ENCODE measurements at places on chromosomes 7 and 10. TPM values are rescaled to one million over a fixed set of nuclear protein-coding genes. Genes with fewer than 3 reads are reported as not detected.

DNA sequence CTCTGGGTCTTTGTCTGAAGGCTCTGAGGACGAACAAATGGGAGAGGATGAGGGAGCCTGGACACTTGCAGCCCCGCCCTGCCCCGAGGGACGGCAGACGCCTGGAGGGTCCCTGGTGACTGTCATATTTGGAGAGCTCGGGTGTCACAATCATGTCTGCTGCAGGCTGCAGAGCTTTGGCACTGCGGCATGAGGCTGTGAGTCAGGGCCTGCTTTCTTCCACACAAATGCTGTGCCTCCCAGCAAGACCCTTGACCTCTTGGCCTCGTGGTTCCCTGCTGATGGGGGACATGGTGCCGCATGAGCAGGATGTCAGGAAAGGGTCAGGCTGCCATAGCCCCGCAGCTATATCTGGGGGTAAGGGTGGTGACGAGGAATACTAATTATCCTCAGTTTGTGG is 64.9 kb upstream of the PPIF start:
- H3K4me3 ChIP-seq = no peak overlapping the region
- no peaks in the 10 kb centered on the region for H3K27me3 ChIP-seq
- no peak overlapping the region for H3K27ac ChIP-seq
- H3K36me3 ChIP-seq = no peaks in the 10 kb centered on the region
- H3K4me1 ChIP-seq = no peaks in the 10 kb centered on the region
- no peak for DNase-seq

DNA sequence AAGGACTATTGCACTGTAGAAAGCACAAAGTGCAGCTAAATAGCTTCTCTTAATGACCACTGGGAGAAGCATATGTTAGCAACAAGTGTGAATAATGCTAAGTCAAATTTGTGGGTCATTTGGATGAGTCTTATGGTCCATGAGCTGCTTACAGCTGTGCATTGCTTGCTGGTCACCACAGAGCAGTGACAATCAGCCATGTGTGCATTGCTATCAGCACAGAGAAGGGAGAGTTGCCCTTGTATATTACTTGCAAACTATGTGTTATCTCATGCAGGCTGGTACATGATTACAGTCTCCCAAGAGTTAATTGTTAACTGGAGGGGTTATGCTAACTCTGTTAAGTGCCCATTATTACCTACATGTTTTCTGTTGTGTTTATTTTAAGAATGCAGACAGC is 25.7 kb downstream of the MRPS33 start:
- no peaks in the 10 kb centered on the region for H3K36me3 ChIP-seq
- DNase-seq = no peak
- no peak overlapping the region for H3K4me3 ChIP-seq
- H3K4me1 ChIP-seq = no peaks in the 10 kb centered on the region
- H3K27me3 ChIP-seq = no peaks in the 10 kb centered on the region

Gene SPDYE1
- not detected for total RNA-seq

DNA sequence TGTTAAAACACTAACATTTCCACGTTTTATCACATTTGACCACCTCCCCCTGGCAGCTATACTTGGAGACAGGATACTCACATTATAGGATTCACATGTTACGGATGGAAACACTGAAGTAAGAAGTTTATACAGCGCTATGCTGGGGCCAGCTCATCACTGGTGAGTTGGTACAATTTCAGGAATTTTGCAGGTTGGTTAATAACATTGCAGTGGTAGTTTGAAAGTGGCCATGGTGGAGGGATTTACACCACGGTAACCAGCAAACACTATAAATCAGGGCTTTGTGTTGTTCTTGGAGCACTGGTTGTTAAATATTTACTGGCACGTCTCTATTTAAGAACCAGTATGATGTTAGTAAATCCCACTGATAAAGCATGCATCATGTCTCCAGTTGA is 174.0 kb downstream of the GFRA1 start:
- no peaks in the 10 kb centered on the region for H3K4me1 ChIP-seq
- no peak overlapping the region for H3K4me3 ChIP-seq
- no peak overlapping the region for H3K27ac ChIP-seq
- no peak for DNase-seq
- no peaks in the 10 kb centered on the region for H3K36me3 ChIP-seq
- no peaks in the 10 kb centered on the region for H3K27me3 ChIP-seq

Gene OR2A5
- not detected for total RNA-seq

Gene RBM20
- total RNA-seq = 9.9 TPM

Gene KCP
- total RNA-seq = 6.1 TPM

DNA sequence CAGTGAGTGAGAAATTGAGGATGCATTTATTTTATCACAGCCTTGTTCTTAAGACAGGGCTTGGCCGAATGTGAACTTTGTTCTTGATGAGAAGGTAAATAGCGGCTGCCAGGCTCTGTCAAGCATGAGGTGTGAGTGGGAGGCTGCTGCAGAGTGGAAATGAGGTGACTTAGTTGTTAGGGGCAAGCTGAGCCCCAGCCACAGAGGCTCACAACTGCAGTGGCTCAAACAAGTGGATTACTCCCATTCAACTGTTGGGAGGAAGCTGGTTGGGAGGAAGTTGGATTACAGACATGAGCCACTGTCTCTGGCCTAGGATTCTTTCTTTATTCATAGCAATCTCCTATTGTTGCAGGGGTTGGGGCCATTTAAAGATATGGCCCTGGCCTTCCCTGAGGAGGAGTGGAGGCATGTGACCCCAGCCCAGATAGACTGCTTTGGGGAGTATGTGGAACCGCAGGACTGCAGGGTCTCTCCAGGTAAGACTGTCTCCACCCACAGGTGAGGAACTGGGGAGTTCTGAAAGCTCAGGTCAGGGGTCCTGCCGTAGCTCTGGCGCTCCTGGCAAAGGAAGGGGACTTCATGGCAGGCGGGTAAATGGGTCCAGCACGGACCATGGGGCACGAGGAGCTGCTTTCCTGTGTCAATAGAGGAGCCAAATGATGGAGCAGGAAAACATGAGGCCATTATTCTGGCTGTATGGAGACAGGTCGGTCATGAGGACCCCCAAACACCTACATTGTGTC is 7.1 kb downstream of the ZSCAN25 start:
- H3K4me1 ChIP-seq = no peaks in the 10 kb centered on the region
- H3K36me3 ChIP-seq = peaks cover 4% of the 10 kb centered on the region
- no peak for DNase-seq
- H3K27ac ChIP-seq = no peak overlapping the region

DNA sequence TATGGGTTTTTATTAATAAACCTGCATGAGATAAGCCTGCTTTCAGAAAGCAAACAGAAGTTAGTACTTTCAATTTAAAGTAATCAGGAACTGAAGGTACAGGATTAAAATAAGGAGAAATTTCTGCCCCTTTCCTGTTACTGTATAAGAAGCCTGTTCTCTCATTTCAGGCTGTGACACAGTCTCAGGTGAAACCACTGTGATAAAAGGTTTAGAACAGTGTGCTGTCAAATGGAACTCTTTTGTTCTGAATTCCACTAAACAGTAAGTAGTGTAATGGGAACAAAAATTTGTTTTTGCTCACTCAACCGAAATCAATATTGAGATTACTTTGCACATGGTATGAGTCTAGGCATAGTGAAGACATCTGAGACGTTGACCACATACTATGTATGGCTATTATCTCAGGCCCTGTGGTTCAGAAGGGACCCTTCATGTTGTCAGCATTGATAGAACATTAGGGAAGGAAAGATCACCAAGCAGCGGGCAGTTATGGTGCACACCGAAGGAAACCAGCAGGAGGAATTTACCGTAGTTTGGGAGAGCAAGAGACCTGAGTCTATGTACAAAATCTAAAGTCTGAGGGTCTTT is 14.9 kb downstream of the HEPACAM2 start:
- H3K4me3 ChIP-seq = no peak overlapping the region
- H3K27ac ChIP-seq = no peak overlapping the region
- H3K4me1 ChIP-seq = no peaks in the 10 kb centered on the region
- DNase-seq = no peak
- H3K36me3 ChIP-seq = no peaks in the 10 kb centered on the region

All from aorta (tissue), 5 donors.